ENCODE measurements at places on chromosomes 5 and 9.

DNA sequence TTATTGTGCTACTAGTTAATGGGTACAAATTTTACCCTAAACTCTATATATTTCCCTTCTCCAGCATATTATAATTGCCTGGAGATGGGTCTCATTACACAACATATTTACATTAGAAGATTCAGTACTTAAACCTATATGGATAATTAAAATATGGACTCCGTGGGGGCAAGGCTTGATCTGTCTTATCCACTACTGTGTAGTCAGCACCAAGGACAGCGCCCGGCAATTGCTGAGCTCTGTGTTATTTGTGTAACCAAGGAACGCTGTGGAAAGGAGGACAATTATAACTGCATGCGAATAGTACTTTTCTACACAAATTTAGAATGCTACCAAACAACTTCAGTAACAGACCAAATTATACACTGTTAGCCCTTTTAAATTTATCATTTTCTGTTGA, 77.7 kb downstream of the DNAH5 start:
- DNase-seq: no peak

GRCh38 chr9:86405926-86406325, 51.7 kb upstream of the TUT7 start:
- no peak for DNase-seq

DNA sequence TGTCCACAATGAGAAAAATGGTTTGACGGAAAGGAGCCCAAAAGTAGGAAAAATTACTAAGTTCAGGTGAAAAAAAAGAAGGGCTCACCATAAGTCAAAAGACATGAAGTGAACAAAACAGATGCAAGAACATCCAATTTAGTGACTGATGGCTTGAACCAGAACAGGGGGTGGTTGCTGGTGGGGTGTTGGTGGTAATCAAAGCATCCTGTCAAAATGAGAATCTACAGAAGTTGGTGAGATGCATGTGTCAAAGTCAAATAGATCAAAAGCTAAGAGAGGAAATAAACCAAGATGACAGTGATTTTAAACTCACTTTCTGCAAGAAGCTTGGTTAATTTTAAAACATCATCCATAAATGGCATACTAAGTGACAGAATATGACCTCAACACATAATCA, 117.4 kb downstream of the MLLT3 start:
- DNase-seq: no peak

DNA sequence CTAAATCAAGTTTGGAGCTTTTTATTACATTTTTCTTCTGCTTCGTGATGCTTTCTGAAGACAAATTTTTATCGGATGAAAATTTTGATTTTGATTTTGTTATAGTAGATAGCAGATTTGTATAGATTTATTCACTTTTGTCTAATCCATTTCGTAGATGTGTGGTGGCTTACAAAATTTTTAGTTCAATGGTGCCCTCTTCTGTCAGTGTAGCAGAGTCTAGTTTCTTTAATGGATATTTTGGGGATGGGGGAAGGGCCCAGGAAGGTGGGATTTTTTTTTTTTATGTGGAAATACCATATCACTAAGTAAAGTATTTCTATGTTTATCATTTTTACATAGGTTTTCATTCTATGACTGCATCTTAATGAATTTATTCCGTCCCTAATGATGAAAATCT, 259.9 kb upstream of the TARS1 start:
- no peak for DNase-seq

GRCh38 chr9:133882849-133883755, 109.0 kb downstream of the VAV2 start:
- DNase-seq: no peak

- no peak for DNase-seq
These were observed 492.7 kb downstream of the RASEF start for GRCh38 chr9:82570226-82570625.

GRCh38 chr5:143074414-143074996, 304.3 kb downstream of the ARHGAP26 start:
- DNase-seq: no peak

GRCh38 chr9:6049798-6050197, 34.4 kb upstream of the RANBP6 start:
- DNase-seq: no peak

GRCh38 chr5:80967500-80968181, 7.5 kb downstream of the RASGRF2 start:
- DNase-seq: no peak

Data from GOT3 (cell line).